ENCODE measurements at places on chromosomes 16 and 17.
A peak's percentile ranks its signal among the peaks of the same experiment; 100 is the strongest.

DNA sequence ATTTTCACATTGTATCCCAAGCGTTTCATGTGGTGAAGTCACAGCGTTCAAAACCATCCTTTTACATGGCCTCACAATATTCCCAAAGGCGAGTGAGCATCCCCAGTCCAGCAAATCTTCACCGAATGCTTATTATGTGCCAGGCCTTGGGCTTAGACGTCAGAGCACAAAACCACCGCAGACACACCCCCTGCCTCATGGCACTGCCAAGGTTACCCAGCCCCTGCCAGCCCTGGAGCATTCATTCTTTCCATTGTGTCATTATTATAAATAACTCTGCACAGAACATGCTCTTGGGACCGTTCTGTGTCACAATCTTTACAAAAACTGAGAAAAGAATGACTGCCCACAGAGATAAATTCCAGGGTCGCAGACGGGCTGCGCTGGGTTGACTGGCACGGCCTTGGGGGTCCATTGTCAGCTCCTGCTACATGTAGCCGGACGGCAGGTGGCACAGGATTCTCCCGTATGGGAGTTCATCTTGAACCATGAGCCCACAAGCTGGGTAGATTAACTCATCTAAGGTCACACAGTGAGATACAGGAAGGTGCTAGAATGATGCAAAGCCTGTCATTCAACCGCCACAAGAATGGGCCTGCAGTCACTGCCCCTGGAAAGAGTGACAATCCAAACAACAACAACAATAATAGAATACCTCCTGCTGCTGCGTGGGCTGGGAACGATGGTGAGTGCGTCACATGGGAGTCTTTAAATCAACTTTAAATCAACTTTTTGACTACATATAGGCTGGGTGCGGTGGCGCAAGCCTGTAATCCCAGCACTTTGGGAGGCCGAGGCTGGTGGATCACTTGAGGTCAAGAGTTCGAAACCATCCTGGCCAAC lies 4.5 kb upstream of the NECAB2 start:
- DNase-seq = no peak

DNA sequence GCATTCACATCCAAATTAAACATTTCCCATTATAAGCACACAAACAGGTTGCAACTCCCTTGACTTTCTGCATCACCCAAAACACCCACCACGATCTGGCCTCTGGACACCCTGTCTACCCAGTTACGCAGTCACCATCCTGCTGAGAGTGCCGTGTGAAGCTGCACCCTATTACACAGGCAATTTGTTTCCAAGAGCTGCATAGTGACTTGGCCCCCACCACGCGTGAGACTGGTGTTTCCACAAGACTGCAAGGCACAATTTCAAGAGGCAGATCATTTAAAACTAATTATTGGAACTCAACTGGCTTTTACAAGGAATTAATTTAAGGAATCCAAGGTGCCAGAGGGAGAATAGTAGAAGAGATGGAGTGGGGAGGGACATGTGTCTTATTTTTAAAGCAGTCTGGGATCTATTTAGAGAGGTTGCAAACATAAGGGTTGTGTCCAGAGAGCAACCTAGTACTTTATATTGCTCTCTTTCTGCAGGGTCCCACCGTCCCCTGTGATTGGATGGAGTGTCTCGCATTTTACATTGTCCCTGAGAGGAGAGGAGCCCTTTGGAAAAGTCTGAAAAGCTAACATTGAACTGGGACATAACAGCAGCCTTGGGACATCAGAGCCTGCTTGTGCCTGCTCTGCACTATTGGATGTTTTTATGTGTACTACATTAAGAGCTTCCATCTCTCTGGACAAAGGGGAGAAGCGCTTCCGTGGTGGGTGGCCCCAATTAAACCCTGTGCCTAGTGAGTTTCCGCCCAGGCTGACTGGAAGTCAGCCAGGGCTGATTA lies 8.7 kb upstream of the ADAMTS18 start:
- DNase-seq = no peak

- DNase-seq = no peak
Measured at GRCh38 chr16:71781741-71782140, 26.9 kb downstream of the AP1G1 start.

DNA sequence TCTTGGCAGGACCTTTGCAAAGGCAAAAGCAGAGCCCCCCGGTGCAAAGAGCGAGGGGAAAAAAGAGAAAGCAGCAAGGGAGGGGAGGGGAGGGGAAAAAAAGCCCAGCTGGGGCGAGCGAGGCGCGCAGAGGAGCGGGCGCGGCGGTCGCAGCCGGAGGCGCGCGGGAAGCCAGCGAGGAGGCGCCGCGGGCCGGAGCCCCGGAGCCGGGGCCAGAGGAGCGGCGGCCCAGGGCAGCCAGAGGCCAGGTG lies 129 bp downstream of the IRX5 start:
- DNase-seq = no peak

DNA sequence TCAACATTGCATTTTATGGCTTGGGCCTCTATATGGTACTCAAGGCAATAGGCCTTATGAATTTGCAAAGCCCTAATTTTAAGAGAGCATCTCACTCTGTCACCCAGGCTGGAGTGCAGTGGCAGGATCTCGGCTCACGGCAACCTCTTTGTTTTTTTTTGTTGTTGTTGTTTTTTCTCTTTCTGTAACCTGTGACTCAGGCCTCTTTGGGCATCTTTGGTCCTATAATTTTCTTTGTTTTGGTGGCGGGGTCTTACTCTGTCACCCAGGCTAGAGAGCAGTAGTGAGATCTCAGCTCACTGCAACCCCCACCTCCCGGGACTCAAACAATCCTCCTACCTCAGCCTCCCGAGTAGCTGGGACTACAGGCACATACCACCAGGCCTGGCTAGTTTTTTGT lies 21.8 kb upstream of the HERPUD1 start:
- no peak for DNase-seq

DNA sequence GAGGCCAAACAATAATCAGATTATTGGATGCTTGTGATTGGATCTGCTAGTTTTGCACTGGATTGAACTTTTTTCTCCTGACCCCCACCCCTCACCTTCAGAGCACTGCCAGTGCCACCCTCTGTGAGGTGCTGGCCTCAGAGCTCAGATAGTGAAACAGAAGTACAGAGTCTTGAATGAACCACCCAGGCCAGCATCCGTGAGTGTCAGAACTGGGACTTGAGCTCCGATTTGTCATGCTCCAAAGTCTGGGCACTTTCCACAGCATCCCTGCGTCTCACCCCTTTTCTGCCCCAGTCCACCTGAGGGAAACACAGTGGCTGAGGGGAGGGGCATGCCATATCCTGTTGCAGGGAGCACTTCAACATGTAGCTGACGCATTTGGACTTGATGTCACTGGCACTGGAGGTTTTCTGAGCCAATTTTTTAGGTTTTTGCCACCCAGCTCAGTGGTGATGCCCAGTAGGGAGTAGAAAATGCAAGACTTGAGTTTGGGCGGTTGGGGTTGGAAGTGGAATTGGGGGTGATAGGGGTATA lies 47.3 kb downstream of the SMPD3 start:
- DNase-seq = no peak

DNA sequence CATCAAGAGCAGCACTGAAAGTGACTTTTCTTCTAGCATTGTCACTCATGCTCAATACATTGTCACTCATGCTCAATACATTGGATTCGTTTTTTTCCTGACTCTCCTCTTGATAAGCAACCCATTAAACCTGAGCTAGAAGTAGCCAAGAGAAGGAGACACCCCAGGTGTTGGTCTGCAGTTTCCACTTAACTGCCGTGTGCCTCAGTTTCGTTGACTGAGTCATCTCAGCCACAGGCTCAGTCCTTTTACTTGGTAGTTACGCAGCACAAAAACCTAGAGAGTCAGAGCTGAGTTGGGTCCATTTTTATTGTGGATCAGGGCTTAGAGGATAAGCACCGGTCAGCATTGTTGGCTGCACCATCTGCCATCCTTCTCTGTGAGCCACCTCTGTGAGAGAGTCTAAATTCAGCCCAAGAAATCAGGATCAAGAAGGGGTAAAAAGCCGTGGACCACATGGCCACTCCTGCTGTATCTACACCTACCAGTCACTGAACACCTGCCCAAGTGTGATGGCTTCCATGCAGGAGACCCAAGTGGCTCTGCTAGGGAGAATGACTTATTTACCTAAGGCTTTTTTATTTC lies 11.3 kb downstream of the GINS2 start:
- no peak for DNase-seq

DNA sequence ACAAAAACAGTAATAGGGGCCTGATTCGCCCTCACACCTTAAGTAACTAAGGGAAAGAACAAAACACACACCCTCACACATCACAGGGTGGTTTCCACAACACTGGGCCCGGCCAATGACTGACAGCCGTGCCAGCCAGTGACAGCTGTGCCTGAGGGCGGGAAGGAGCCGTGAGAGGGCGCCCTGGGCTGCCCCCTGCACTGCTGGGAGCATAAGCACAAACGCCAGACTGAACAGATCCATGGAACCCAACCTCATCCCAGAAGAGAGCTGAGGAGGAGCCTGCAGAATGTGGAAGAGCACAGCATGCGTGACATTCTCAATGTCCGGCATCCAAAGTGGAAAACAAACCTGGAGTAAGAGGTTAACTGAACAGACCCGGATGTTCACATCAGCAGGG lies 16.0 kb downstream of the CSNK1D start:
- no peak for DNase-seq

- no peak for DNase-seq
Measured at GRCh38 chr17:82172486-82173160, 40.0 kb downstream of the CCDC57 start.

DNA sequence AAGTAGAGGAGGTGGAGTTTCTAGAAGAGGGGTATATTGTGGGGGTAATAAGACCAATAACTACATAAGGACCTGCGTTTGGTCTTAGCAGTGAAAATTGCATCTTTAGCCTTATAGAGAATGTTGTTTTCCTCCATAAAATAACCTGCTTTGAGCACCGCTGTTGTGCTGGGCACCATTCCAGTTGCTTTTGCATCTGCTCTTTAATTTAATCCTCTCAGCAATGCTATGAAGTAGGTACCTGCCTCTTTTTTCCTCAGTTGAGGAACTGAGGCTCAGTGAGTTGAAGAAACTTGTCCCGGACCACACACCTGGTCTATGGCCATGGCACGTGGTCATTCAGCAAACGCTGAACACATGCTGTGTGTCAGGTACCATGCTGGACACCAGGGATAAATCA lies 238.1 kb downstream of the MSI2 start:
- DNase-seq = no peak

DNA sequence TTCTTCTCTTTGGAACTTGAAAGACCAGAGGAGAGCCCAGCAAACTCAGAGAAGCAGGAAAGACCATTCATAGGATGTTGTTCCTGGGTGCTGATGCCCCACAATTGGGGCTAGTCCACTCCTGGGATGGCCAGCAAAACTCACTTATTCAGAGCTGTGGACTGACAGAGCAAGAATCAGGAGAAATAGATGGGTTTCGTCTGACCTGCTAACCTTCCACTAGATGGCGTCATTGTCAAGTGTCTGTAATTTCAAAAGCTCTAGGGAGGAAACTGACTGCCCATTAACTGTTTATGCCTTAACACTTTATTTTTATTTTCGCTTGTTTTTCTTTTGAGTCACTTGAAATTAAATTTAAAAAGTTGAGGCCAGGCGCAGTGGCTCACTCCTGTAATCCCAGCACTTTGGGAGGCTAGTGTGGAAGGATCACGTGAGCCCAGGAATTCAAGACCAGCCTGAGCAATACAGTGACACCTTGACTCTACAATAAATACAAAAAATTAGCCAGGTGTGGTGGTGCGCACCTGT lies 28.7 kb upstream of the MILR1 start:
- DNase-seq = no peak

GRCh38 chr17:18257982-18258355 lies 569 bp downstream of the FLII start:
- DNase-seq = peak; percentile 89

DNA sequence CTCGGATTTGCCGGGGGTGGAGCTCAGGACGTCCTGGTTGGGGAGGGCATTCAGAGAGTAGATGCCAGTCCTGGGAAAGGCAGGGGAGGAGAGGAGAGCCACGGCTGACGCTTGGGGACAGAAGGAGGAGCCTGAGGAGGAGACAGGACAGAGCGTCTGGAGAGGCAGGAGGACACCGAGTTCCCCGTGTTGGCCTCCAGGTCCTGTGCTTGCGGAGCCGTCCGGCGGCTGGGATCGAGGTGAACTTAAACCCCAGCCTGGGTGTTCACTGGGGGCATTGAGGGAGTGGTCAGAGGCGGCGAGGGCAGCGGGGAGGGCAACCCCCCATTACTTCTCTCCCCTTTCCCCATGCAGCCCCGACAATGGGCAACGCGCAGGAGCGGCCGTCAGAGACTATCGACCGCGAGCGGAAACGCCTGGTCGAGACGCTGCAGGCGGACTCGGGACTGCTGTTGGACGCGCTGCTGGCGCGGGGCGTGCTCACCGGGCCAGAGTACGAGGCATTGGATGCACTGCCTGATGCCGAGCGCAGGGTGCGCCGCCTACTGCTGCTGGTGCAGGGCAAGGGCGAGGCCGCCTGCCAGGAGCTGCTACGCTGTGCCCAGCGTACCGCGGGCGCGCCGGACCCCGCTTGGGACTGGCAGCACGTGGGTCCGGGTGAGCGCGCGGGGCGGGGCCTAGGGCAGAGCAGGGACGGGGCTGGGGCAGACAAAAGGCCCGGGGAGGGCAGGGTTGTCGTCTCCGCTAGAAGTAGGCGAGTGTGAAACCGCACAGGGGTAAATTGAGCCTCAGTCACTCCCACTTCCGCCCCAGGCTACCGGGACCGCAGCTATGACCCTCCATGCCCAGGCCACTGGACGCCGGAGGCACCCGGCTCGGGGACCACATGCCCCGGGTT lies 3.7 kb downstream of the NOL3 start:
- no peak for DNase-seq

DNA sequence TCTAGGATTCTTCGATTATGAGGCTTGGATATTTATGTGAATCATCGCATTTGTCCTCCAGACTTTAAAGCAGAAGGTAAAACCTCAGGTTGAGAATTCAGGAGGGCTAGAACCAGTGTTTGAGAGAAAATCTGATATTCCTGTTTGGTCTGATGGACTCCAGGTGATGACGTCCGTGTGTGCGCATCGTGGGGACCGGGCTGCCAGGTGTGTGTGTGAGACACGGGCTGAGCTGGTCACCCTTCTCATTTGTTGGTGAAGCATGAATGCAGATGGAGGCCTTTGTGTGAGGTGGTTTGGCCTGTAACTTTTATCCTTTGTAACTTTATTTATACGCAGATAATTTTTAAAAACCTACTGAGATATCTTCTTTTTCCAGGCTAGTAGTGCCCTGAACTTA lies 42.8 kb downstream of the ZNF750 start:
- no peak for DNase-seq

DNA sequence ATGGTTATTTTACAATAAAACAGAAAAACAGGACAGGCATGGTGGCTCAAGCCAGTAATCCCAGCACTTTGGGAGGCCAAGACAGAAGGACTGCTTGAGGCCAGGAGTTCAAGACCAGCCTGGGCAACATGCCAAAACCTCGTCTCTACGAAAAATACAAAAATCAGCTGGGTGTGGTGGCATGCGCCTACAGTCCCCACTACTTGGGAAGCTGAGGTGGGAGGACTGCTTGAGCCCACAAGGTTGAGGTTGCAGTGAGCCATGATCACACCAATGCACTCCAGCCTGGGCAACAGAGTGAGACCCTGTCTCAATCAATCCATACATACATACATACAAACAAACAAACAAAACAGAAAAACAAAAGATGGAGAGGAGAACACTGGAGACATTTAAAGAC lies 45.6 kb downstream of the USP31 start:
- no peak for DNase-seq

Data from suprapubic skin (tissue), 4 donors.